Activated CD8-positive, alpha-beta memory T cell treated with anti-CD3 and anti-CD28 coated beads for 36 hours (primary cell): ENCODE measurements at places on chromosomes 7 and 10. TPM values are rescaled to one million over a fixed set of nuclear protein-coding genes. Genes with fewer than 3 reads are reported as not detected.

Gene MMD2
- total RNA-seq = not detected

Gene HMX3
- 0.25 TPM for total RNA-seq

Gene CYP3A7
- not detected for total RNA-seq

Gene SPDYE16
- total RNA-seq = 0.30 TPM

Gene CLCN1
- total RNA-seq = not detected

Gene CCT6A
- total RNA-seq = 343 TPM

Gene RFC2
- 95.4 TPM for total RNA-seq

Gene CALN1
- not detected for total RNA-seq

Gene KLF14
- not detected for total RNA-seq
